Mesangial cell (primary cell): ENCODE measurements at places on chromosomes 1 and 21. TPM values are rescaled to one million over a fixed set of nuclear protein-coding genes. Genes with fewer than 3 reads are reported as not detected.

GUCA2A gene
- total RNA-seq, result not detected in 2 replicates

AGMAT gene
- 1.4 and 2.8 TPM in 2 replicates for total RNA-seq

SASS6 gene
- 0.51 and 4.2 TPM in 2 replicates for total RNA-seq

F5 gene
- not detected in 2 replicates for total RNA-seq

CD244 gene
- not detected in 2 replicates for total RNA-seq

LCE6A gene
- not detected in 2 replicates for total RNA-seq

SDHB gene
- total RNA-seq, result 110 and 166 TPM in 2 replicates

OLIG2 gene
- not detected in 2 replicates for total RNA-seq

ATP6V1G3 gene
- not detected in 2 replicates for total RNA-seq

OR2T33 gene
- 0.13 and 0.33 TPM in 2 replicates for total RNA-seq

NUP210L gene
- not detected in 2 replicates for total RNA-seq

PTAFR gene
- under 0.01 and 0.25 TPM in 2 replicates for total RNA-seq

CFHR3 gene
- not detected in 2 replicates for total RNA-seq

CDK18 gene
- 3.3 and 26.9 TPM in 2 replicates for total RNA-seq

SLC19A2 gene
- total RNA-seq, result 8.0 and 9.8 TPM in 2 replicates

TPTE gene
- total RNA-seq, result not detected in 2 replicates

LDLRAD1 gene
- not detected in 2 replicates for total RNA-seq

OR2AK2 gene
- total RNA-seq, result not detected in 2 replicates

CELA2A gene
- total RNA-seq, result not detected in 2 replicates
